ENCODE measurements at places on chromosomes 6 and 20.
A peak's percentile ranks its signal among the peaks of the same experiment; 100 is the strongest.

GRCh38 chr6:34771727-34772126 lies 14.4 kb downstream of the SNRPC start:
- no peak for DNase-seq

DNA sequence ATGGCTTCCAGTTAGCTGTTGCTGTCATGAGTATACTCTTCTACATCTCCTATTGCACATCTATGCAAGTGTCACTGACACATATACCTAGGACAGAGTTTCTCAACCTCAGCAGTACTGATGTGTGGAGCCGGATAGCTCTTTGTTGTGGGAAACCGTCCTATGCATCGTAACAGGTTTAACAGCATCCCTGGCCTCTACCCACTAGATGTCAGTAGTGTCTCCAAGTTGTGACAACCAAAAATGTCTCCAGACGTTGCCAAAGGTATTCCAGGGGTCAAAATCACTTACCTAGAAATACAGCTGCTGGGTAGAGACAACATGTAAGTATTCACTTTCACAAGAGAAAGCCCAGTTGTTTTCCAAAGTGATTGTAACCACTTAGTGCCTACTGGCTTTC lies 637.6 kb downstream of the RNF144B start:
- DNase-seq, result peak; percentile 26

DNA sequence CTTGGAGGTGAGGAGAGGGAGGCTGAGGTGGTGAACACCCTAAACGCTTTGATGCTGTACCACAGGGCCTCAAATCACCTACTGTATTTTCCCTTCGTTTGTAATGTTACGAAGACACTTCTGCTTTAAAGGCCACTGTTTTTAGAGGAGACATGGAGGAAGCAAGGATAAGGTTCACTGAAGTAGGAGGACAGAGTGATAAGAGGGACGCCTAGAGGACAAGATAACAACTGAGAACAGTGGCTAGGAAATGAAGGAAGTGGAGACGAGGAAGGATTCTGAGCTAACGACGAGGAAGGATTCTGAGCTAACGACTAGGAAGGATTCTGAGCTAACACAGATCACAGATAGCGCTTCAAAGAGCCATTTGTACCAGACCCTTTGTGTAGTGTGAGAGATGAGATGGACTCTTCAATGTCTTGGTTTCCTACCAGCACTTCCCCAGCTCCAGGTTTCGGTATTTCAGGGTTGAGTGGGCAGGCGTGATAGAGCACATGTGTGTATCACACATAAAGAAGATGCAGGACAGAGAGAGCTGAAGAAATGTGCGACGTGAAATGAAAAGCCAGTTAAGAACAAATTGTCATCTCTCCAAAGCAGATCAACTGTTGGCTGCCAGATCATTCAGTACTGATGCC lies 7.5 kb downstream of the SF3B5 start:
- DNase-seq, result no peak

GRCh38 chr6:33716379-33716778 lies 4.9 kb upstream of the UQCC2 start:
- DNase-seq, result no peak

GRCh38 chr6:144122861-144123260 lies 27.5 kb upstream of the STX11 start:
- no peak for DNase-seq

- DNase-seq, result no peak
Observed at GRCh38 chr6:16649241-16649640, 112.0 kb downstream of the ATXN1 start.

- DNase-seq, result no peak
Observed at GRCh38 chr6:72324591-72324990, 297.3 kb upstream of the KCNQ5 start.

DNA sequence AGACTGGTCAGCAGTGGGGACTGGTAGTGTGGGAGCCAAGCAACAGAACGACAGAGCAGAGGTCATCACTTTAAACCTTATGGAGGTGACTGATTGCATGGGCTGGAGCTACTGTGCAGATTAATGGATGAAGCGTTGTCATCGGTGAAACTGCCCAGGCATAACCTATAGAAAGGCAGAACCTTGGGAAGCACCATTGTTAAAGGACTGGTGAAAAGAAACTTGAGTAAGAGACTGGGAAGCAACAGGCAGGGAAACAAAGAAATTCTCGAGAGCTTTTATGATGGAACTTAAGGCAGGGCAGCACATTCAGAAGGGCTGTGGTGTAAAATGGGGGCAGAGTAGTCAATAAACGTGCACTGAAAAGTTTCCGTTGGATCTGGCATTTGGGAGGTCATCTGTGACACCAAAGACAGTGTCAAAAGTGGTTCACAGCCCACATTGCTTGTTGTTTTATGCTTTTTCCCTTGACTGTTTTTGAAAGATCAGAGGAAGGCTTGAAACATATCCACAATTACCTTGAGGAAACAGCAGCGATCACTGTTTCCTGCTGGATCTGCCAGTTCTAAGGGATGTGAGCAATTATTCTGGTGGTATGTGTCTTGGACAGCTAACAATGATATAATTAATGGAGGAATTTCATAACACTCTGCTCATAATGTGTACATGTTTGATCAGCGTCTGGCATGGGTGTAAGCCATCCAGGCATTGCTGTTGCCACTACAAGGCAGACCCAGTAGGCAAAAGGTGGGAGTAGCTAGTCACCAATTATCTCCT lies 62.7 kb downstream of the LRRC1 start:
- peak; percentile 36 for DNase-seq

DNA sequence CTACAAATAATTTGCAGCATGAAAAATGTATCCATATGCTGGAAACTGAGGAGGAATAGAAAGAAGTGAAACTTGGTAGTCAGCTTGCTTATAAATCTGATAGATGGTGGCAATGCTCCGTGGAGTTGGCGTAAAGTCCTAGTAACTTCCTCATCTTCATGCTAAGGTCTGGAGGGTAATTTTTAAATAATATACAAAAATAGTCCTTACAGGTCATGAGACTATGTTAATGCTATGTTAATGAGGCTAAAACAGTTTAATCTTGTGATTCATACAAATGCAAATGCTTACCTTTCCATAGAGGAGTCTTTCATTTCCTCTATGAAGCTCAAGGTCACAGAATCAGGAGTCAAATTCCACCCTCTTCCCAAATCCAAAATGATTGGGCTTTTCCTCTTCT lies 9.4 kb upstream of the CRIP3 start:
- DNase-seq, result no peak

GRCh38 chr20:58140787-58141425 lies 87.5 kb downstream of the ANKRD60 start:
- no peak for DNase-seq

GRCh38 chr6:79617518-79617941 lies 13.6 kb upstream of the SH3BGRL2 start:
- no peak for DNase-seq

DNA sequence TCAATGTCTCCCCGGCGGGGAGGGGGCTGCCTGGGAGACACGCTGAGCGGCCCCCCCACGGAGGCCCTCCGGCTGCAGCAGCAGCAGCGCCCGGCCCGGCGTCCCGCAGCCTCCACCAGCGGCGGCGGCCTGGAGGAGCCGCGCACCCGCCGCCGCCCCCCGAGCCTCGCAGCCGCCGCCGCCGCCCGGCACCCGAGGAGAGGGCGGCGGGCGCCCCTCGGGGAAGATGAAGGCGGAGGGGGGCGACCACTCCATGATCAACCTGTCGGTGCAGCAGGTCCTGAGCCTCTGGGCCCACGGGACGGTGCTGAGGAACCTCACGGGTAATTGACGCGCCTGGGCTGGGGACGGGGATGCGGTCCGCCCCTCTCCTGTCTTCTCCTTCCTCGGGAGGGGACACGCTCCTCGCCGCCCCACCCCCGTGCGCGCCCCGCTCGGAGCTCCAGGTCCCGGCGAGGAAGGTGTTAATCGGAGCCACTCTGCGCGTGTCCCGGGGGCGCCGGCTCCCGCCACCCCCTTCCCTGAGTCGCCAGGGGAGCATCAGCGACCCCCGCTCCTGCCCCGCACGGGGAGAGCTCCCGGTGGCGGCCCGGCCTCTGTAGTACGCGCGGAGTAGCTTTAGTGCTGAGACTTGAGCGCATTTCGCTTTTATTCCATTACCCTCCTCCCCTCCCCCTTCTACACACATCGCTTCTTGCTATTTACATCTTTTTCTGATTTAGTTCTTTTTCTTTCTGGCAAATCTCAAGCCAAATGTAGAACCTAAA lies 686 bp downstream of the TMEM170B start:
- DNase-seq, result no peak

DNA sequence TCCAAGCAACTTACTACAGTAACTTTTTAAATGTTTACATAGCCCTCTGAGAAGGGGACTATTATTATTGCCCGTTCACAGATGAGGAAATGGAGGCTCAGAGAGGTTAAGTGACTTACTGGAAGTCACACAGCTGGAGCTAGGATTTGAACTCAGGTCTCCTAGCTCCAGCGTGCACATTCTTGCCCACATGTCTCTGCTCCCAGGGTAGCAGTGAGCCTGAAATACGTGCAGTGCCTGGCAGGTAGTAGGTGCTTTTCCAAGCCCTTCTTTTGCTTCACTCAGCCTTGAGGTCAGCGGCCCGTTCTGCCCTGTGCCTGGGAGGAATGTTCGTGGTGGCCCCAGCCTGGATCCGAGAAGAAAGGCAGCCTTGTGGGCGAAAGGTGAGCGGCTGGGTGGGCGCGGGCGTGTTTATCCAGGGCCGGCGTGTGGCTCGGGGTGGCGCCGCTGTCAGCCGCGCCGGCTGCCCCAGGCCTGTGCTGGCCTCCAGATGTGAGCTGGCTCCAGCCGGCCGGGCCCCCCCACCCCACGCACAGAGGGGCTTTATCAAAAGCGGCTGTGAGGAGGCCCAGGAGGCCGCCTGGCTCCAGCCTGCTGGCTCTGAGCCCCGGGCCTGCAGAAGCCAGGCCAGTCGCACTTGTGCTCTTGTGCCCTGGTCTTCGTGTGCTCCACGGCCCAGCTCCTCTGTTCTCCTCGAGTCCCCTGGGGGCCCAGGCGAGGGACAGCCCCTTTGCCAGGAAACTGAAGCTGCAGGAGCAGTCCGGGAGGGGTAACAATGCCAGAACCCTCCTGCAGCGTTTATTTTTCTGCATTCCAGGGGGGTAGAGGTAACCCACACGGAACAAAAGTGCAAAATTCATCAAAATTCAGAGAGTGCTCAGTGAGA lies 58.1 kb downstream of the UBE2V1 start:
- DNase-seq, result no peak

GRCh38 chr6:155158030-155158843 lies 105.6 kb upstream of the CLDN20 start:
- DNase-seq, result no peak

- DNase-seq, result no peak
Observed at GRCh38 chr20:14882846-14883245, 545.4 kb upstream of the FLRT3 start.

- DNase-seq, result no peak
Observed at GRCh38 chr20:37328149-37328945, 17.6 kb upstream of the SRC start.

- DNase-seq, result no peak
Observed at GRCh38 chr20:20734475-20734948, 22.1 kb upstream of the RALGAPA2 start.

- no peak for DNase-seq
Observed at GRCh38 chr6:127219869-127220268, 46.8 kb upstream of the RNF146 start.

DNA sequence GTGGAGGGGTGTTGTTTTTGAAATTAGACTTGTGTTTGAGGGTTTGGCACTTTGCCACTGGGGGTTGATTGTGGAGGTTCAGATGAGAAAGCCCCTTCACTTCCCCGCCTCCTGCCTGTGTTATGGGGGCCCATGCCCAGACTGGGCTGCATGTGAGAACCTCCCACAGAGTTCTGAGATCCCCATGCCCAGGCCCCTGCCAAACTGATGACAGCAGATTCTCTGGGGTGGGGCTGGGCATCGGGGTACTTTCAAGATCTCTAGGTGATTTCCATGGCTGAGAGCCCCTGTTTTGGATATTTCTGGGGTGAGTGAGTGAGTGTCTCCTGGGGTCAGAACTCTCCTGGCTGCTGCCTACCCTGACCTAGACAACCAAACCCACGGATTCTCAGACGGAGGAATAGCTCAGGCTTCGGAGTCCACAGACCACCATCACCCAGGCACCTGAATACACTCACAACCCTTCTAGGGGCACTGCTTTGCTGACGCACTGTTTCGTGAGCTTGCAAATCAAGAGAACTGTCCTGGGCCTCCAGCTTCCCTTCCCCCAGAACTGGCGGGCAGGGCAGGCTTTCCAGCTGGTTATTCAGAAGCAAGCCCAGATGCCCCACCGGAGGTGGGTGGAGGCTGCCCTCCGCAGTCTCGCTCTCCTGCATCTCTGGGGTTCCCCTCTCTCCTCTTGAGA lies 6.3 kb downstream of the BCAS1 start:
- no peak for DNase-seq

DNA sequence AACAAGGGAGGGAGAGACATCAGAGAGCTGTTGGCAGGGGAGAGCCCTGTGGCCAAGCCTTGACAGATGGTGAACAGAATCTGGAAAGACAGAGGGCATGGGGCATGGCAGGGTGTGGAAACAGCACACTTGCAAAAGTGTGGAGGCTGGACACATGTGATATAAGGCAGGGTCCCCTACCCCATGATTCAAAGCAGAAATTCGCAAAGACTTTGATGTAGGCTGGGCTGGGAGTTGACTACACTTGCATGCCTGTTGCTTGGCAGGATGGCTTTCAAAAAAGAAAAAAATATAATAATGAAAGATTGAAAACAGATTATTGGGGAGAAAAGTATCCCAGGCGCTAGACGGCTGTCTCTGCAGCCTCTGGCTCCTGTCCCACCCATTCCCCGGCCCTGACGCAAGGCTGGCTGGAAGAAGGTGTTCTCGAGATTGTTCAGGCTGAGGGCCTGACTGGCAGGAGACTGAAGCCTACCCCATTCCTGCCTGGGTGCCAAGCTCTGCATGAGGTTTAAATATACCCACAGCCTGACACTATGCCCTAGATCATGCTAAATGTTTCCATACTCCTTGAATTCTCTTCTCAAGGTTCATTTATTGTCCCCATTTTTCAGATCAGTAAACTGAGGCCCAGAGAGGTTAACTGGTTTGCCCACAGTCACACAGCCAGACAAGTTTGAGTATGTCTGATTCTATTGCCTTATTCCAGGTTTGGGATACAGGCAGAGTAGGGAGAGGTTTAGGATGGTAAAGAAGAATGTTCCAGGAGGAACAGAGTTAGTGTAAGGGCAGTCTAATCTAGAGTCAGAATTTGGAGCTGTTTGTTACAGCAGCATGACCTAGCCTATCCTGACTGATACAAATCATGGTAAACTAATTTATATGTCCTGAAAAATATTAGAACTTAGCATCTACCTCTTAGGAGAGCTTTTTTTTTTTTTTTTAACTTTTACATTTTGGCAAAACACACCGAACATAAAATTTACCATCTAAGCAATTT lies 23.4 kb upstream of the CCN5 start:
- peak; percentile 19 for DNase-seq

GRCh38 chr6:48597951-48598350 lies 487.0 kb upstream of the PTCHD4 start:
- no peak for DNase-seq
